ENCODE measurements at places on chromosomes 12 and 14.

- DNase-seq, result no peak
Observed at GRCh38 chr12:18805516-18806248, 67.8 kb downstream of the CAPZA3 start.

DNA sequence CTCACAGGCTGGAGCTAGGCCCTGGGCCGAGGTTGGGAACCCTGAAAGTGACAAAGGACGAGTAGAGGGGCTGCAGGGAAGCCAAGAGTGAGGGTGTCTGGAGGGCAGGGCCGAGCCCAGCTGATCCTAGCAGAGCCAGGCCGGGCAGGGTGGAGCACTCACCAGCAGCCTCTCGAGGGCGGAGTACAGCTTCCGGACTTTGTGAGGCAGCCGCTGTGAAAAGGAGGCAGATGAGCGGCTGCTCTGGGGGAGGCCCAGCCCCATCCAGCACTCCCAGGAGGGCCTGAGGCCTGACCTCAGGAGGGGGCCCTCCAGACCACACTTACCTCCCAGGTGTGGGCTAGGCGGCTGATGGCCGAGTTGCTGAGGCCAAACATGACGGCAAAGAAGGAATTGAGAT is 14.7 kb upstream of the ENDOU start:
- DNase-seq, result no peak

DNA sequence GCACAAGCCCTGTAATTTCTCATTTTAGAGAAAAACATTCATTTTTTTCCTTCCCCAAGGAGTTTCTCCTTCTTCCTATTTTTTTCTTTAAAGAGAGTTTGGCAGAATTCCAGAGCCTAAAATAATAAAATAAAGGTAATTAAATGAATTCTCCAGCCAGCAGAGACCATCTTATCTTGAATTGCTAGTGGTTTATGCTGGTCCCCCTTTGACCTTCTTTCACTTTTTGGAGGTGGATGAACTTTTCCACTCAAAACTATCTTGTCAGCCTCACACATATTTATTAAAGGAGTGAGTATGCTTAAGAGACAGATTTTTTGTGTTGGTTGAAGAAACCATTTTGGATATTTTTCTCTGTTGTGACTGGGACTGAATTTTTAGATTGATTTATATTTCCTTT is 47.6 kb downstream of the ADIPOR2 start:
- no peak for DNase-seq

DNA sequence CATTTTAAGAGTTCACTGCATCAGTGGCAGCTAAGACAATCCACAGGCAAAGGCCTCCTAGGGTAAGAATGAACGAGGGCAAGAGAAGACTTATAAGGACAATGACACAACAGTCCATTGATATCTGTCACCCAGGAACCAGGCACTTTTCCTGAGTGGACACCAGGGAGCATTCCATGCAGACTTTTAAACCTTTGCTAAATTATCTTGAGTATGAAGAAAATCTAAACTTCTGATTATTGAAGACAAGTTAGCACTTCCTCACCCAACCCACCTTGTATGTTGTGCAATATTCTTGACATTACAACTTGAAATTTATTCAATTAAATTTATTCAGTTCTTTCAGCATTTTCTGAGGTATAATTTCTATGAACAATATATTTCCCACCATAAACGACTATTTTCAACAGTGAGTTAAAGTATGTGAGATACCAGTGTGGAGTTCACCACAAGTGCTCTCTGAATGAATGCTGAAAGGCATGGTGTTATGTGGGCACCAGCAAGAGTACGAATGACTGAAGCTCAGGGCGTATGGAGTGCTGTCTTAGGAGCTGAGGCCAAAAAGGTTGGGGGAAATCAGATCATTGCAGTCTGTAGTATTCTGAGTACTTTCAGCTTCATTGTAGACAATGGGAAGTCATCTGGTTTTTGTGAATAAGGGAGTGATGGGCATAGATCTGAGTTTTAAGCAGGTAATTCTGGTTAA is 124.3 kb upstream of the LMNTD1 start:
- DNase-seq, result no peak

GRCh38 chr12:50039151-50039835 is 14.0 kb upstream of the RACGAP1 start:
- peak; percentile 85 for DNase-seq

DNA sequence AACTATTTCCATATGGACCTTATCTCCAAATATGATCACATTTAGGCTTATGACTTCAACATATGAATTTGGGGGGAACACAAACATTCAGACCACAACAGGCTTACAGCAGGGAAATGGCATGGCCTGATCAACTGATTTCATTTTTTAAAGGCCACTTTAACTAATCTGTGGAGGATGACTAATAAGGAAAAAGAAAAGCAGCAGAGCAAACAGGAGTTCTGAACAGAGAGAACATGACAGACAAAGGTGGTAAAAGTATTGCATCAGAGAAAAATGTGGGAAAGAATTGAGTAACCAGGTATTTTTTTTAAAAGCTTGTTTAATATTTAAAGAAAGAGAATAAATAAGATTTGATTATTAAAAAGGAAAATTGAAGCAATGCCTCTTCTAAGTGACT is 366.1 kb upstream of the TMPO start:
- no peak for DNase-seq

DNA sequence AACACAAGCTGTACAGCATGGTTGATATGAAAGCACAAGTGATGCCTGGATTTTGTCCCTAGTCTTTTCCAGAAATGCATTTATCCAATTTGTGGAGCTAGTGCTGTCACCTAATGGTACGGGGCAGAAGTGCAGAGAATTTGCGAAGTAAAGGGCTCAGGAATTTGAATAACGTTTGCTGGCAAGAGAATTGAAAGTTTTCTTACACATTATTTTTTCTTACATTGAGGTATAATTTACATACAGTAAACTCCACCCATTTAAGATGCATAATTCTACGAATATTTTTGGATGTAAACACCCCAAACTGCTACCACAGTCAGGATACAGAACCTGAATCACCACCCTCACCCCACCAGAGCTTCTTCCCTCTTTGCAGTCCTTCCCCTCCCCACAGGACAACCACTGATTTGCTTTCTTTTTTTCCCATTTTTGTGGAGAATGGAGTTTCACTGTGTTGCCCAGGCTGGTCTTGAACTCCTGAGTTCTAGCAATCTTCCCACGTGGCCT is 3.5 kb downstream of the AICDA start:
- peak; percentile 59 for DNase-seq

GRCh38 chr12:132572801-132573760 is 37.3 kb downstream of the LRCOL1 start:
- DNase-seq, result no peak

GRCh38 chr12:30447061-30447750 is 248.5 kb downstream of the IPO8 start:
- DNase-seq, result no peak

DNA sequence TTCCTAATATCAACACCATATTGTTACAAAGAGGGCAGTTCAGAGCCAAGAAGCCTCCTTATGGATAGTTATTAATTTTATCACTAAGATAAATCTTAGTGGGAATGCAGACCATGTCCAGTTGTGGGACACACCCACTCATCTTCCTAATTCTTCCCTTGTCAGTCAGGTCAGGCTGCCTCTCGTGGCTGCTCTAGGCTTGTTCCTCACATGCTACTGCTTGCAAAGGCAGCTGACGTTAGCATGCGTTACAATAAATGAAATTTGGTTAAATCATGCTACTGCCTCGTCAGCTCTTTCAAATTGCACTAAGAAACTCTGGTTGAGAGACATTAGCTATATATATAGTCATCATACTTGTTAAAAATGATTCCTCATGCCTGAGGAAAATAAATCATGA is 108.4 kb downstream of the CAND1 start:
- DNase-seq, result no peak

DNA sequence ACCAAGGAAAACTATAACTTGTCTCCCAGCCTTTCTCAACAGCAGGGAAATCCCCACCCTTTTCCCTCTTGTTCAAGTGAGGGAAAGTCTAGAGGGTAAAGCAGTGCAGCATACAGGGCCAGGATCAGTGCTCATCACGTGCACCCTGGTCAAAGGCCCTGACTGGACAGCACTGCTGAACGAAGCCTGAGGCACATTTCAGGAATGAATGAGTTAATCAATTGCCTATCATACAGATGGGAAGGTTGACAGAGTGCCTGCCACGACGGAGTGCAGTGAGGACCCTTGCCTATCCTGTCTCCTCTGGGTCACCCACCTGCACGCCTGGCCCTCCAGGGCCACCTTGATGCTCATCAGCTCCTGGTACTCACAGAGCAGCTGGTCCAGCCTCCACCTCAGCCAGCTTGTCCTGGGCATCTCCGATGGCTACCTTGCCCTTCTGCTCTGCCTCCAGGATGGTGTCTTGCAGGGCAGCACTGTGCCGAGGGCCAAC is 11.7 kb upstream of the KRT73 start:
- no peak for DNase-seq

- DNase-seq, result no peak
Observed at GRCh38 chr12:26492406-26492805, 297.0 kb downstream of the SSPN start.

- peak; percentile 81 for DNase-seq
Observed at GRCh38 chr12:6768990-6769389, 2.8 kb downstream of the PTMS start.

DNA sequence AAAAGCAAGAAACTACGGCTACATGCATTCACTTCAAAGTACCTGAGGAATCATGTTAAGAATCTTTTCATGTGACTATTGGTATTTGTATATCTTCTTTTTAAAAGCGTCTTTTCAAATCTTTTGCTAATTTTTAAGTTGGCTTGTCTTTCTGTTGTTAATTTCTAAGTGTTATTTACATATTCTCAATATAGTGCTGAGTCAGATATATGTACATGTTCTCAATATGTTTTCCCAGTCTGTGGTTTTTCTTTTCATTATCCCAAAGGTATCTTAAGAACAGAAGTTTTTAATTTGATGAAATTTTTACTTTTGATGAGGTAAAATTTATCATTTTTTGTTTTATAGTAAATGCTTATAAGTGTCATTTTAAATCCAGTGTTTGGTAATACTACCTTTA is 24.0 kb downstream of the DCP1B start:
- no peak for DNase-seq

- DNase-seq, result peak; percentile 49
Observed at GRCh38 chr12:41663598-41664265, 475.6 kb downstream of the PDZRN4 start.

DNA sequence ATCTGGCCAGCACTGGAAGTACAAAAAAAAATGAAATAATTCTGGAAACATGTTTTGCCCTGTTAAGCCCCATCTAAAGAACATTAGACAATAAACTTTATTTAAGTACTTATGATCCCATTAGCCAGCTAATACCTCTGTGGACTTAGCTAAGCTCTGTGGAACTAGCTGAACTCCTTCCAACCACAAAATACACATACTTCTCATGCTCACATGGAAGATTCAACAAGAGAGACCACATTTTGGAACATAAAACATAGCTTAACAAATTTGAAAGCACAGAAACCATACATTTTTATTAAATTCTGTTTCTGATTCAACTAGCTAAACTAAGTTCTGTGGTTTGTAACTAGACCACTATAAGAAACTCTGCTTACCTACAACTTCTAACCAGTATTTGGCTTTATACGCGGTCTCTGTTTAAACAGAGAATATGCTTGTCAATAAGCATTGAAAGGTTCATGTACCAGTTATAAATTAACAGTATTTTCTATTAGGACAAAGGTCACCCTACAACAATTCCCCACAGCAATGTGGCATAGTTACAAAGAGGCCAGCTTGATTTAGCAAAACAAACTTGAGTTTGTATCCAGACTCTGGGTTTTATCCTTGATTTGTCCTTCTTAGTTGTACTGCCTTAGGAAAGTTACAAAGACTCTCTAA is 300.1 kb downstream of the C12orf50 start:
- DNase-seq, result no peak

DNA sequence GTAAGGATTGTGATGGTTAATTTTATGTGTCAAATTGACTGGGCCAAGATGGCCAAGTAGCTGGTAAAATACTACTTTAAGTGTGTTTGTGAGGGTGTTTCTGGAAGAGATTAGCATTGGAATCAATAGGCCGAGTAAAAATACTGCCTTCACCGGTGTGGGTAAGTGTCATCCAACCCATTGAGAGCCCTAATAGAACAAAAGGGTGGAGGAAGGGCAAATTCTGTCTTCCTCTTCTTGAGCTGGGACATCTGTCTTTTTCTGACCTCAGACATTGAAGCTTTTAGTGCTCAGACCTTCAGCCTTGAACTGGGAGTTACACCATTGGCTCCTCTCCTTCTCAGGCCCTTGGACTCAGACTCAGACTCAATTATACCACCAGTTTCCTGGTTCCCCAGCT is 8.0 kb upstream of the ETV6 start:
- no peak for DNase-seq

GRCh38 chr12:111314953-111315539 is 53.8 kb downstream of the PHETA1 start:
- no peak for DNase-seq

DNA sequence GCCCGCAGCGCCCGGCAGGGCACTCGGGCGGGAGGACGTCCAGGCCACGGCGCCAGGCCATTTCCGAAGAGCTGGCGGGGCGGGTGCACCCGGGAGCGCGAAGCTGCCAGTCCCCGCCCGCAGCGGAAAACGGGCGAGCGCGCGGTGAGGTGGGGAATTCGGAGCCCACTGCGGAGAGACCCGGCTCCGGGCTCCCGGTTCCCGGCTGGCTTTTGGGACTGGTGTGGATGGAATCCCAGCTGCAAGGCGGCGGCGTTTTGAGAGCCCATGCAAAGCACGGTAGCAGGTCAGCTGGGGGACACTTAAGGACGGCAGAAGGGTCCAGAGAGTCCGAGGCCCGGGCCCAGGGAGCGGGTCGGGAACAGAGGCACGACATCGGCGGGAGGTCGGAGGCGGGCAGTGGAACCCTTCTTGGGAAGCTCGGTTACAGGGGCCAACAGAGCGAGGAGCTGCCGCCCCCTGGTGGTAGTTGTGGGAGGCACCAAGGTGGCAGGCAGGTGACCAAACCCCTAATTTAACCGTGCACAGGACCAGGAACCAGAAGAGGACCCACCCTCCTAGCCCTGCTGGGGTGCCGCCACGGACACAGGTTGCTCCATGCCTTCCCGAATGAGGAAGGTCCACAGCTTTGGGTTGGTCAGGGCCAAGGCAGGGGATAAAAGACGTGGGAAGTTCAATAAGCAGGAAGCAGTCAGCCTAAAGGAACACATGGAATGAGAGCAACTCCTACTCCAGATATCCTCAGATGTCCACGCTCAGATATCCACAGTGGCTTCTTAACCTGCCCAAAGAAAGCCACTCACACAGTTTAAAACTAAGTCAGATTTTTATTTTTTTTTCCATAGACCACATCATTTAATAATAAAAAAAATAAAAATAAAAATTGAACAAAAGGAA is 685 bp upstream of the CDH24 start:
- peak; percentile 92 for DNase-seq

GRCh38 chr12:106918746-106919145 is 37.0 kb upstream of the TMEM263 start:
- DNase-seq, result peak; percentile 59

GRCh38 chr12:123938679-123939480 is 33.8 kb downstream of the CCDC92 start:
- DNase-seq, result peak; percentile 70

DNA sequence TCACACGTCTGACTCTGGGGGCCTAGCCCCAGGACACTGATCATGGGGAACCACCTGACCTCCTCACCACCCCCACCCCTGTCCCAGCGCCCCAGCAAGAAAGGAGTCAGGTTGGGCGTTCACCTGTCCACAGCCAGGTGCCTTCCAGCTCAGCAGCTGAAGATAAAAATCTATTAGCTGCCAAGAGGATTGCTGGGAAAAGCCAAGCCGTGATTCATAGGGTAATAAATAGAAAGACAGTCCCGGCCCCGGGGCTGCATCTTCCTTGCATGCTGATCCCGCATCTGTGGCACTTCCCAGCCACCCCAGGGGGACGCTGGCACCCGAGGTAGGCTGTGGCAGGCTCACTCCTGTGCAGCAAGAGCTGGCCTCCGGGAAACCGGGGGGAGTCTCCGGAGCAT is 70.2 kb upstream of the NCOR2 start:
- no peak for DNase-seq

- DNase-seq, result no peak
Observed at GRCh38 chr14:61491224-61491623, 169.8 kb downstream of the PRKCH start.
